Hematopoietic multipotent progenitor cell treated with erythropoietin and hydrocortisone succinate and interleukin-3 and kit ligand, for 4 days (in vitro differentiated cells): ENCODE measurements at places on chromosomes 4 and X.
A peak's percentile ranks its signal among the peaks of the same experiment; 100 is the strongest.

DNA sequence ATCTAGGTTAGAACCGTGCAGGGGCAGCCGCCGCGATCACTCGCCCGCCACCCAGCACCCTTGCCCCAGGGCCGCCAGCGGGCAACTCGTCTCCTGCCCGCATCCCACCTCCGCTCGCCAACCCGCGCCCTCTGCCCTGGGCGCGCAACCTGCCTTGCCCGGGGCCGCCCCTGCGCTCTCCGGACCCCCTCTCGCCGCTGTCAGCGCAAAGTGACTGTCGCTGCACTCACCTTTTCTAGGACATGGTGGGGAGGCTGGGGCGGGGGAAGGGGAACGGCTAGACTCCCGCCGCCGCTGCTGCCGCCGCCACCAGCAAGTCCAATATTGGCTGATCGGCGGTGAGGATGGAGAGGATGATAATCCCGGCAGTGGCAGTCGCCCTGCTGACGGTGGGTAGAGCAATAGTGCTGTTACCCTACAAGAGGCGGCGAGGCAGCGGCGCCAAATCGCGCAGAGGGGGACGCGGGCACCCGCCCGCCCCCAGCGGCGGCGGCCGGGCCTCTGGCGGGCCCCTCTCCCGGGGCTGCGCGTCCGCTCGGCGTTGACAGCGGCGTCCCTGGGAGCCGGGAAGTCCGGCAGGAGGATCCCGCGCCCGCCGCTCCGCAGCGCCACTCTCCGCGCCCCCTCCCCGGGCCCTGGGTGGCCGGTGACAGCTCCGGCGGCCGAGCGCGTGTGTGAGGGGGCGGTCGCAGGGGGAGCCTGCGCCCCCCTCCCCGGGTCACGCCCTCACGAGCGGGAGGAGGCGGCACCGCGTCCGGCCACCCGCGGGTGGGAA is 2.3 kb upstream of the NR3C2 start:
- peak; percentile 22 for DNase-seq

DNA sequence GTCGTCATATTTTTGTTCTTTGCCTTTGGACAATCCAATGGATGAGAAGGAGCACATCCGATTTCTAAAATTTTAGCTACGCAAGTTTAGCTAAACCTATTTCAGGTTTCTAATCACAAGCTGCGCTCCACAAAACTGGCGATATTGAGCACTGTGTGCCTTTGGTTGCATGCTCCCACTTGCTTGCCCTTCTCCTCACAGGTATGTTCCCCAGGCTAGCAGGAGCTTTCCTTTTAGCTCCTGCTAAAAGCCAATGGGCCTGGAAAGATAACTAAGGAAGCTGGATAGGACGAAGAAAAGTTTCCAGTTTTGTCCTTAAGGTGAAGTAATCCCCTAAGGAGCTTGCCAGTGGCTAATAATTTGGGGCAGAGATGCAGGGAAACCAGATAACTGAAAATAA is 975.2 kb downstream of the FSTL5 start:
- DNase-seq: no peak

- DNase-seq: no peak
Measured at GRCh38 chr4:77911842-77912450, 49.3 kb downstream of the MRPL1 start.

- DNase-seq: peak; percentile 49
Measured at GRCh38 chrX:109952985-109953905, 49.7 kb upstream of the TMEM164 start.

GRCh38 chr4:15400981-15401671 is 26.7 kb upstream of the C1QTNF7 start:
- DNase-seq: peak; percentile 81

DNA sequence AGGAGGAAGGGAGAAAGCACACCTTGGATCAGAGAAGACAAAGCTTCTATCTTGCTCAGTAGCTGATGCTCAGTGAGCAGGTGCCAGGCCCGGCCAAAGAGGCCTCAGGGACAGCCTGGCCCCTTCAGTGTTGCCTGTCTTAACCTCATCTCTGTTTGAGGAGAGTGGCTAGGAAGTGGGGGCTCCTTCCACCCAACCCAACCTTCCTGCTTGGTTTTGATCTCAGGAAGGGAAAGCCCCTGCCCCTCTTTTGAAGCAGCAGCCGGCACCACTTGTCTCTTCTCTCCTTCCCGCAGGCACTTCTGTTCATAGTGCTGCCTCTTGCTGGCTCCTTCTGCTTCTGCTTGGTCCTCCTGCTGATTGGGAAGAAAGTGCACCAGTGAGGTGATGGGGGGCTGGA is 2.4 kb upstream of the AFF2 start:
- peak; percentile 36 for DNase-seq

GRCh38 chr4:152864361-152864760 is 71.8 kb upstream of the FHDC1 start:
- DNase-seq: no peak

- no peak for DNase-seq
Measured at GRCh38 chr4:147307896-147308674, 172.8 kb upstream of the EDNRA start.

GRCh38 chr4:54274795-54275665 is 45.9 kb downstream of the PDGFRA start:
- no peak for DNase-seq

- DNase-seq: no peak
Measured at GRCh38 chrX:37678574-37678973, 7.0 kb upstream of the XK start.

DNA sequence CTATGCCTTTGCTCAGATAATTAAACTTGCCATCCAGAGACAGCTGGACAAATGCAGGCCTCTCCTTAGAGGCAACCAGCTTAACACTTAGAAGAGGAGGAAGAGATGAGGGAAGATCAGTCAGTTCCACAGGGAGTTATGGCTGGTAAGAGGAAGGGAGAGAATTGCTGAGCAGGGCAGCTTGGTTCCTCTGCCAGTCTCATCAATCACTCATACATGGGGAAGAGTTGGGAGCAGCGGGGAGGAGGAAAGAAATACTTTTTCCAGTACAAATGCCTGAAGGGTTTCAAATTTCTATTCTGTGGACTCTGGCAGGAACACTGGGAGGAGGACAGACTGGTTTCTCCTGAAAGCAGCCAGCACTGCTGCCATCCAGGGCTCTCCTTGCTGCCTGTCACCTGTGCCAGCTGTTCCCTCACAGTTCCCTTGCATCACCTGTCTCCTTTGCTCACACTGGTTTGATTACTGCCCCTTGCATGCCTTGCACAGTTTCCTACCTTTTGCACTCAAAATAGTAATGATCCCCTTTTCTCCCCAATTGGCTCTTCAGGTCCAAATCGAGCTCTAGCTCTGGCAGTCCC is 59.5 kb downstream of the PGRMC2 start:
- DNase-seq: no peak

DNA sequence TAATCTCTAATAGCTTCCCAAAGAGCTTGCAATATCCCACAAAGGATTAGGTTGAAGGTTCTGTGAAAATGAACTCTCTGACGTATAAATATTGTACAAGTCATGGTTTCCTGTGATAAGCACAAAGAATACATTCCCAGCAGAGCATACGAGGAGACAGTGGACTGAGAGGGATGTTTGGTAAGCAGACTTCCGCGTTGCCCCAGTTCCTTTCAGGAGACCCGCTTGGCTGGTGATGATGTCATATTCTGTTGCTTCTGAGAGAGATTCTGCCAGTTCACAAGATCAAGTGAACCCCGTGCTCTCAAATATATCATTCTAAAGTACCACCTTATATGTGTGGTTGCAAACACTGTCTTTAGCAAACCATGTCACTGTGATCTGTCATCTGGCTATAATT is 323.9 kb upstream of the CASK start:
- no peak for DNase-seq
